ENCODE measurements at places on chromosomes 3 and 15. TPM values are rescaled to one million over a fixed set of nuclear protein-coding genes. Genes with fewer than 3 reads are reported as not detected.

GRCh38 chr3:141485641-141486495, 959 bp upstream of the RASA2 start:
- DNase-seq = peak; percentile 36

DNA sequence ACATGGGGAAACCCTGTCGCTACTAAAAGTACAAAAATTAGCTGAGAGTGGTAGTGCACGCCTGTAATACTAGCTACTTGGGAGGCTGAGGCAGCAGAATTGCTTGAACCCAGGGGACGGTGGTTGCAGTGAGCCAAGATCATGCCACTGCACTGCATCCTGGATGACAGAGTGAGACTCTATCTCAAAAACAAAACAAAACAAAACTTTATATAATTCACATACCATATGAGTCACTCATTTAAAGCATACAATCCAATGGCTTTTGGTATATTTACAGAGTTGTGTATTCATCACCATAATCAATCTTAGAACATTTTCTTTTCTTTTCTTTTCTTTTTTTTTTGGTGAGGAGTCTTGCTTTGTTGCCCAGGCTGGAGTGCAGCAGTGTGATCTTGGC, 8.7 kb downstream of the PXK start:
- no peak for DNase-seq

- DNase-seq = no peak
Measured at GRCh38 chr15:89665449-89666181, 10.3 kb upstream of the KIF7 start.

GRCh38 chr15:66021496-66022162, 152.3 kb downstream of the RAB11A start:
- DNase-seq = no peak

DNA sequence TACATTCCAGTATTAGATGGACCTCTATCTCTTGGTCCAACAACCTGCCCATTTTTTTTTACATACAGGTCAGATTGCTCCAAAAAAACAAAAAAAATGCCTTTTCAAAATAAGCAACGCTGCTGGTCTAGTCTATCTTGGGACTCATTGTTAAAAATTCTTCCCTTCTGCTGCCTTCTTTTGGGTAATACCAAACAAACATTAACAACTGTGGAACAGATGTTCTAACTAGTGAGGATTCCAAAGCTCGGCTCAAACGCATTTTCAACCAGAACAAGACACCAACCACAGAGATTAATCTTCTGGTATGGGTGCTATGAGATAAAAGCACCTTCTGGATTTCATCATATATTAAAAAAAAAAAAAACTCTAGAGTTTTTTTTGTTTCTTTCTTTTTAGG, 24.7 kb downstream of the ARHGAP31 start:
- DNase-seq = no peak

GRCh38 chr3:58008141-58009025, at the start of gene FLNB:
Gene FLNB (plus strand): TSS chr3:58008422. CDS start chr3:58008565, 143 bp downstream.
- DNase-seq = peak; percentile 73

GRCh38 chr3:53585049-53585448, 90.6 kb downstream of the CACNA1D start:
- DNase-seq = no peak

DNA sequence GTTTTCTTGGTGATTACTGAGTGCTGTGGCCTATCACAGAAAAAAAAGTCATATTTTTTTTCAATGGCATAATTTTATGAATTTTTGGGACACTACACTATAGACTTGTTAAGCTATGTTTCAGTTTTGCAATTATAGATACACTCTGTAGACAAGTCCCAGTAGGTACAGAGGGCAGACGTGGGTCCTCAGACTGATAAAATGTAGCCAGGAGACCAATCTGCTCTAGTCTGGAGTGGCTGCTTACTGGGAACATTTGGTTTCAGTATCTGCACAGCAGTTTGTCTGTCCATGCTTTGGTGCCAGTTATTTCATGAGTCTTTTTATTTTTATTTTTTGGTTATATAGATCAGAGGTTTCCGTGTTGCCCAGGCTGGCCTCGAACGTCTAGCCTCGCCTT, 313.4 kb upstream of the LRRFIP2 start:
- no peak for DNase-seq

GRCh38 chr3:140276703-140277102, 341.7 kb downstream of the CLSTN2 start:
- no peak for DNase-seq

DNA sequence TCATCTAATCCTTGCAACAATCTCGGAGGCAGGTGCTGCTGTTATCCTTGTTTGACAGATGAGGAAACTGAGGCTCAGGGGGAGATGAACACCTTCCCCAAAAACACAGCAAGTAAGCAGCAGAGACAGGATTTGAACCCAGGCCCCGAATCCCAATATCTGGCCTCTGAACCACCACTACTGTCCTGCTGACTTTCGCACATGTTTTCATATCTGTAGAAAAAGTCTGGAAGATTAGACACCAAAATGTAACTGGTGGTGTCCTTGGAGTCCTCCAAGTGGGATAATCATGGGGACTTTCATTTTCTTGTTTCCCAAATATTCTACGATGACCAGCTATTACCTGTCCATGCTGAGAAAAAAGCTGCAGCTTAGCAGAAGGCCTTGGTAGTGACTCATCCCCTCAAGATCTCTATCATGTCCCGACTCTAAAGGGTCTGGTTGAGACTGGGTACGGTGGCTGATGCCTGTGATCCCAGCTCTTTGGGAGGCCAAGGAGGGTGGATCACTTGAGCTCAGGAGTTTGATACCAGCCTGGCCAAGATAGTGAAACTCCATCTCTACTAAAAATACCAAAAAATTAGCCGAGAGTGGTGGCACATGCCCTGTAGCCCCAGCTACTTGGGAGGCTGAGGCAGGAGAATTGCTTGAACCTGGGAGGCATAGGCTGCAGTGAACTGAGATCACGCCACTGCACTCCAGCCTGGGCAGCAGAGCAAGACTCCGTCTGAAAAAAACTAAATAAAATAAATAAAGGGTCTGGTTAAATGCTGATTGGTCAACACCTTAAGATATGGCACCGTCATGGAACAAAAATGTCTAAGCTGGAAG, 8.6 kb downstream of the IRAK2 start:
- no peak for DNase-seq

DNA sequence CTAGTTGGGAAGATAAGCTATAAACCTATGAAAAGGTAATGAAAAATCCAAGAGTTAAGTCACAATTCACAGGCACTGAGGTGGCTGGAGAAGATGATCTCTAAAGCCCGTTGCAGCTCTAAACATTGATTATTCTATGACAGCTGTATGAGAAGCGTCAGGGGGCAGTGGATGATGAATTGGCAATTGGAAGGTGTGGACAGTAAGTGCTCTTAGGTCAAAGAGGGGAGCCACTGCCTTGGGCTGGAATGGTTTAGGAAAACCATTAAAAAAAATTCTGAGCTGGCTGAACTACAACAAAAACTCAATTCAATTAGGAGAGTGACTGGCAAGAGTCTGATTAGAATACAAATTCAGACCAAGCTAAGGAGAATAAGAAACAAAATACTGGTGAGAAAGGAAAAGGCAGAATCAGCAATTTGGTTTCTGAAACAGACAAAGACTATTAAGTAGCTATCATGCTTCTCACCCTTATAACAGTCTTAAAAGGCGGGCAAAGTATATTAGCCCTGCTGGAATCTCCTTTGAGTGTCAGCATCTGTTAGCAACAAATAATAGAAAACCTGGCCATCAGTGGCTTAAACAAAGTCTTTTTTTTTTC, 8.8 kb upstream of the NMD3 start:
- no peak for DNase-seq

- DNase-seq = no peak
Measured at GRCh38 chr15:29522373-29523276, 253.0 kb upstream of the NSMCE3 start.

GRCh38 chr15:77853910-77854309, 221.2 kb upstream of the LINGO1 start:
- DNase-seq = no peak

- no peak for DNase-seq
Measured at GRCh38 chr3:192819001-192819569, 91.7 kb upstream of the FGF12 start.

GRCh38 chr3:83890763-83891135, 1068.0 kb upstream of the CADM2 start:
- DNase-seq = no peak

- no peak for DNase-seq
Measured at GRCh38 chr15:51044037-51044727, 50.5 kb downstream of the TNFAIP8L3 start.

DNA sequence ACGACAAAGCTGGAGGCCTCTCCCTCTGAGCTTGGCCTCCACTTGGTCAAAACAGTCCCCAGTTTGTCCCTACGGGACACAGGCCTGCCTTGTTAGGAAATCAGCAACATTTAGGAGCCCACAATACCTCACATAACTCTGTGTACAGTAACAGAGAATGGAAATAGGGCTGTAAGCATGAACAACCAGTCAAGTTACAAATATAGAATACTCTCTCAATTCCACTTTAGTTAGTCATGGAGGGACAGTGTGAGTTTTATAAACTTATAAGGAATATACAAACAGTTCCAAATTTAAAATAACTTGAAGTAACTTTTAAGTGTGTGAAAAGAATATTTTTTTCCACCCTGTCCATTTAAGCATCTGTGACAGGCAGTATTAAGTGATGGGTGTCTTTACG, 129.4 kb downstream of the PGPEP1L start:
- DNase-seq = no peak

- no peak for DNase-seq
Measured at GRCh38 chr3:12193485-12194165, 34.9 kb upstream of the TIMP4 start.

DNA sequence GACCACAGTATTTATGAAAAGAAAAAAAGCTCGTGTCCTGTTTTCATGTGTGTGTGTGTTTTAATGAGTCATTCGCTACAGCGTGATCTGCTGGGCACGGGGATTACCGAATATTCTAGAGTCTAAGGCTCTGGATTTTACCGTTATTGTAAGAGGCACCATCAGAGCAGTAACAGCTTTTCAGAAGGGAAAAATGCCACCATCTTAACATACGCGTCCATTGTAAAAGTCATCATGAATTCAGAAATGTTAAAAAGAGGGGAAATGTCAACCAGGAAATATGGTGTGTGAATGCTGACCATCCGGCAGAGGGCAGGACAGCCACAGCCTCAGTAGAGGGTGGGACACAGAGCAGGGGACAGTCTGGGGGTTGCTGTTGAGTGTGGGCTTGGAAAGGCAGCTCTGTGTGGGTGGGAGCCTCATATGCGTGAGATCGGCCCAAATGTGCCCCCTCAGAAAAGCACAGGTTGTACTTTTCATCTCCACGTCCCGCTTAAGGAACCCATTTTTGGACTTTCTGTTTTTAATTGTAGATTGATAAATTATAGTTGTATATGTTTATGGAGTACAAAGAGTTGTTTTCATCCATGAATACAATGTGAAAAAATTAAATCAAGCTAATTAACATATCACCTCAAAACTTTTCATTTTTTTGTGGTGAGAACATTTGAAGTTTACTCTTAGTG, 69.6 kb downstream of the ASB7 start:
- DNase-seq = no peak

DNA sequence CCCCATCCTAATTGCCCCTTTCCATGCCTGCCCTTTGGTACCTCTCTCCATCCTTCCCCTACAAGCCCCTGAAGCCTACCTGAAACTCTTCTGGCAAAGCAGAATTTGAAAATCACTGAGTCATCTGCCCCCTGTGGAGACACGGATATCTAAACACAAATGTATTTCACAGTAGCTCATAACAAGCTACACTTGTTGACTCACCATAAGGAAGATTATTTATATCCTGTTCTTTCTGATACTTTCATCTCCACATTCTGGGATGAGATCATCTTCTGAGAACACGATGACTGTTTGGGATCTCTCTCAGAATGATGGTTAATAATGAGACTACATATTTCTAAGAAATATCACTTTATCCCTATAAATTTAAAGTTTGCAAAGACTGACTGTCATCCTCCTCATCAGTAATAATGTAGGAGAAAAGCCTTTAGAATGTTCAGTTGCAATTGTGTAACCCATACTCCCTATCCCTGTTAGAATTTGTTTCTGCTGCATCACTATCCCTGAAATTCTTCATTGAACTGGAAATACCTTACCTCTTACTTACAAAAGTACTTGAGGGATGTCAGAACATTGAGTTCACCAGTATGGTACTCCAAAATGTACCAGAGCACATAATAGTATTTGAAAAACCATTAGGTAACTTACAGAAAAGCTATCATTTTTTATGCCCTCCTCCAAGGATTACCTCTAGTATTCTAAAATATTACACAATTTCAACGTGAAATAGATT, 116.1 kb upstream of the IL12A start:
- DNase-seq = no peak

DNA sequence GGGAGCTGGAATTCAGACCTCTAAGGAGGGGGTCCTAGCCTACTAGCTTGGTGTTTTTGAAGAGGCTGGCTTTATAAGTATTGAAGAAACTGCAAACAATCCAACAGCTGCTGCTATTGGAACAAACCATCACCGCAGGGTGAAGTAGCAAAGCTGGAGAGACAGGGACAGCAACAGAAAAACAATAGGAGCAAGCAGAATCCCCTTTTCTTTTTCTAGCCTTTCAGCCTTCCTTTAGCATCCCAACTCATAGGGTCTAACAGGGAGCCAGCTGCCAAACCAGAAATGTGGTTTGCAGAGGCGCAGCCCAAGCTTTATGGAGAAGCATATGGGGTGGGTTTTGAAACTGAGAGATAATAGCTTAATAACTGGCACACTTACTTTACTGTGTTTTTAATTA, 106.2 kb upstream of the CHMP2B start:
- DNase-seq = no peak

DNA sequence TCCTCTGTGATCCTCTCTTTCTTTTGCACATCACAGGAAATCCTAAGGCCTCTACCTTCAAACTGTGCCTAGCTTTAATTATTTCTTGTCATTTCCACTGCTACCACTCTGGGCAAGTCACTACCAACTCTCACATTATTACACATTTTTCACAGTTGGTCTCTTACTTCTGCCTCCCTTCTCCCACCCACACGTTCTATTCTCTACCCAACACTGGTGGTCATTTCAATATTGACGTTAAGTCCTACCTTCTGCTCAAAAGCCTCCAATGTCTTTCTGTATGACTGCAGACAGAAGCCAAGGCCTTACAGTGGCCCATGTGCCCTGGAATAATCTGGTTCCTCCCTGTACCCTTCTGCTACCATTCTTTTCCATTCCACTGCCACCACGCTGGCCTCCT, 3.9 kb downstream of the KCNMB2 start:
- DNase-seq = no peak

- no peak for DNase-seq
Measured at GRCh38 chr3:186847437-186847836, 4.9 kb downstream of the ADIPOQ start.

DNA sequence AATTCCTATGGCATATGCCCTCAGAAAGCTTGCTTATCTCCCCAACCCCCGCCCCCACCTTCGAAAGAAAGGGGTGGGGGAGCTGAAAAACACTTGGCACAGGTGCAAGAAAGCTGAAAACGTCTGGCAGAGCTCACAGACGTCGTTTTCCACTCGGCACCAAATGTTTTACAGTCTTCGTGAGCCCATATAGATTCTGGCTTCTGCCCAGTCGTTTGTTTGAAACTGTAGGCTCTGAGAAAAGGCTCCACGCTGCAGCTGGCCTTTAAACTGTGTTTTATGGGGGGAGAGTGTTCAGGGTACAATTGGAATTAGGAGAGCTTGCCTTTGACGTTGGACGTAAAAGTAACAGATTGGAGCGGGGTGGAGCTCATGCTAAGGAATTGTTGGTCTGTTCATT, 130.3 kb downstream of the MDFIC2 start:
- DNase-seq = no peak

C3orf20 gene
- total RNA-seq = 0.18 TPM

EFHB gene
- total RNA-seq = 0.39 TPM

GNAT1 gene
- total RNA-seq = not detected

PTPN23 gene
- total RNA-seq = 30.5 TPM

MUC20 gene
- total RNA-seq = 0.96 TPM

AADAC gene
- not detected for total RNA-seq

PPP2R3A gene
- 0.22 TPM for total RNA-seq

TMEM202 gene
- not detected for total RNA-seq

TMEM62 gene
- total RNA-seq = 13.2 TPM

C2CD4B gene
- 0.13 TPM for total RNA-seq

Measured in CD8-positive, alpha-beta memory T cell (primary cell).